ENCODE measurements at places on chromosomes 16 and 17.

GRCh38 chr17:37527249-37527851, 37.7 kb downstream of the DUSP14 start:
- DNase-seq, result peak; percentile 66

- DNase-seq, result no peak
Observed at GRCh38 chr17:21124086-21124485, 2.7 kb upstream of the DHRS7B start.

- DNase-seq, result no peak
Observed at GRCh38 chr16:44655-45054, 8.8 kb downstream of the POLR3K start.

- DNase-seq, result no peak
Observed at GRCh38 chr16:63896383-63897109, 1225.3 kb downstream of the CDH11 start.

Measured in mammary epithelial cell (primary cell).